ENCODE measurements at places on chromosomes 1 and 21.

DNA sequence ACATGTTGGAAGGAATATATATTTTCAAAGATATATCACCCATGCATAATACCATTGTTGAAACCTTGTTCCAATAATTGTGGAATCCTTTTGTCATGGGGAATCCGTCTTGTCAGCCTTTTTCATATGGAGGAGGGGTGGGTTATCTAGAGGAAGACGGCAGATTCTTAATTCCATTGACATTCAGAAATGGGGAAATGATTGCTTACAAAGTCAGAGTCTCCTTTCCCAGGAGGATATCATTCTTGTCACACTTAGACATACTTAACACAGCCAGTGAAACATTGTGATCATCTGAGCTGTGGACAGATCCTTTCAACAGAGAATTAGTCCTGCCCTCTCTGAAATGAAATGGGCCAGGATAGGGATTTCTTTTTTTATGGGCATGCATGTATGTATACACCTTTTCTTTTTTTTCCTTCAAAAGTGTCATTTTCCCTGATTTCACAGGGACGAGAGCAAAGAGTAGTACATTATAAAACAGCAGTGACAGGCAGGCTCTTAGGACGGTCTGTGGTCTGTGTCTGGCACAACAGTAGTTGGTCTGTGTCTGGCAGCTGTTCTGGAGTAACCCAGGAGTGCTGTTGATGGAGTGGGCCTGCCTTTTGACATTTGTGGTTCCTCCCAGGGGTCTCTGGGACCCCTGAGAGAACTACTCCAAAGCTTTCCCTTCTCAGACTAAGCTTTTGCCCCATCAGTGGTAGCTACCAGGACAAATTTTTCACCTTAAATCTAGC is 50.1 kb downstream of the VPS13D start:
- no peak for DNase-seq

DNA sequence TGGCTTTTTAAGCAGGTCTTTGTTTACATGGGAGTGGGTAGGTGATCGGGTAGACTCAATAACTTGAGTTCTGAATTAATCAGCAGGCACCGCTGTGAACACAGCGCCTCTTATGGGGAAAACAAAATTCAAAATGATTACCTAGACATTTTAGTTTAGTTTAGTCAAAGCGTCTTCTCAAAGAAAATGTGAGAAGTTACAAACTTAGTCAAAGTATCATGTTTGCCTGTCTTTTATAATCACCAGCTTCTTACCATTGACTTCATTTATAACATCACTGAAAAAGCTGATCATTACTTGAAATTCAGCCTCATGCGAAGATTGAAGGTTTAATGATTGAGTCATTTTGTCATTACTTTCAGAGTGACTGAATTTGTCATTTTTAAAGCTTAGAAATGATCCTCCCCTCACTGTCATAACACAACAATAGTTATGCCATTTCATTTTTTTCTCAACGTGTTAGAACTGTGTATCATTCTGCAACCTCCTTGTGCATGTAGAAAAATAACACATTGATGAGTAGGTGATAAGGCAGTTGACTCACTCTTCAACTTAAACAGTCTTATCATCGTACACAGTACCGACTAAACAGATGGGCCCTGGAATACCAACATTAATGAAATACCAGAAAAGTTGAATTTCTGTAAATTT is 188.5 kb downstream of the NFIA start:
- DNase-seq = no peak

- DNase-seq = no peak
Measured at GRCh38 chr1:65613884-65614283, 178.8 kb upstream of the PDE4B start.

GRCh38 chr21:35825370-35826353 is 234.7 kb downstream of the SETD4 start:
- no peak for DNase-seq

DNA sequence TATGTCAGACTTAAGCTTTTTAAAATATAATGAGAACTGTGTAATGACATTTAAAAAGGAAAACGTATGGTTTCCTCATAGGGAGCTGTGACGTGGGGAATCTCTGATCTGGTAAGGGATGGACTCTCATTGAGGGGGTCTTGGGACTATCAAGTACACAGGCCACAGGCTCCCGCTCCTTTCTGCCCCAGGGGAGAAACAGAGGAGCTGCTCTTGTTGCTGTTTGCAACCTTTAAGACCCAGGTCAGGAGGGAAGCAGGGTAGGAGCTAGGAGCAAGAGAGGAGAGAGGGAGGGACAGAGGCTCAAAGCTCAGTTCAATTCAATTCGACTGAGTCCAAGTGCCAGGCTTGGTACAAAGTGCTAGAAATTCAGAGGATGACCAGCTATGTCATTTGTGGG is 185.1 kb upstream of the CSF3R start:
- DNase-seq = no peak

DNA sequence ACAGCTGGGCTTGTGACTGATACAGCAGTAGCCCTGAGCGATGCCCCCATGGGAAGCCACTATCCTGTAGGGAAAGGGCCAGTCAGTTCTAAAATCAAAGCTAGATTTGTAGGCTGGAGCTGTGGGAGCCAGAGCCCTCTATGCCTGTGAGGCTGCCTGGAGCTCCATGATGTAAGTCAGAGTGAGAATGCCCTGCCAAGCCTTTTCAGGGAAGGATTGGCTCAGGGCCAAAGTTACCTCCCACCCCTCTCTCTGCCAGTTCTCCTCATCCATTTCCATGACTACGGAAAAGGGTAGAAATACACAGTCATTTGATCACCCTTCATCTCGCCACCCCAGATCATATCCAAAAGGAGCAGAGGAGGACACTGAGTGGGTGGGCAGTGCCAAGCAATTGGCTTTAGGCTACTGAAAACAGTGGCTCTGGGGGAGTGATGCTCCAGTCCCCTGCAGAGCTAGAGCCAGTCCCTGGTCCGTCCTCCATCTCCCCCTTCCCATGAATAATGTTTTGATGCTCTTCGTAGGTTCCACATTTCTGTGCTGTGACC is 59.5 kb upstream of the KCNA3 start:
- no peak for DNase-seq

DNA sequence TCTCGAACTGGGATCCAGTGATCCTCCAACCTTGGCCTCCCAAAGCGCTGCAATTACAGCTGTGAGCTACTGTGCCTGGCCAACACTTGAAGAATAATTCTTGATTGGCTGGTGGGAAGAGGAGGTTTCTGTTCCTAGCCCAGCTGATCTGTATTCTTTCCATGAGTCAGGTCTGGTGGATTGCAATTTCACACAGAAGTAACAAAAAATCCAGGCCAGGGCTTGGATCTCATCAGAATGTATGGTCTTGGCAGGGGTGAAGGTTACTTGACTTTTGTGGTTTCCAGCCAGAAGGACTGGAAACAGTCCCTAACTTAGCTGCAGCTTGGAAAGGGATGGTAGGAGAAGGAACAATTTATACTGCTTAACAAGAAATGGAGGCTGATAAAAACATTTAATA is 5.1 kb upstream of the HP1BP3 start:
- peak; percentile 87 for DNase-seq

DNA sequence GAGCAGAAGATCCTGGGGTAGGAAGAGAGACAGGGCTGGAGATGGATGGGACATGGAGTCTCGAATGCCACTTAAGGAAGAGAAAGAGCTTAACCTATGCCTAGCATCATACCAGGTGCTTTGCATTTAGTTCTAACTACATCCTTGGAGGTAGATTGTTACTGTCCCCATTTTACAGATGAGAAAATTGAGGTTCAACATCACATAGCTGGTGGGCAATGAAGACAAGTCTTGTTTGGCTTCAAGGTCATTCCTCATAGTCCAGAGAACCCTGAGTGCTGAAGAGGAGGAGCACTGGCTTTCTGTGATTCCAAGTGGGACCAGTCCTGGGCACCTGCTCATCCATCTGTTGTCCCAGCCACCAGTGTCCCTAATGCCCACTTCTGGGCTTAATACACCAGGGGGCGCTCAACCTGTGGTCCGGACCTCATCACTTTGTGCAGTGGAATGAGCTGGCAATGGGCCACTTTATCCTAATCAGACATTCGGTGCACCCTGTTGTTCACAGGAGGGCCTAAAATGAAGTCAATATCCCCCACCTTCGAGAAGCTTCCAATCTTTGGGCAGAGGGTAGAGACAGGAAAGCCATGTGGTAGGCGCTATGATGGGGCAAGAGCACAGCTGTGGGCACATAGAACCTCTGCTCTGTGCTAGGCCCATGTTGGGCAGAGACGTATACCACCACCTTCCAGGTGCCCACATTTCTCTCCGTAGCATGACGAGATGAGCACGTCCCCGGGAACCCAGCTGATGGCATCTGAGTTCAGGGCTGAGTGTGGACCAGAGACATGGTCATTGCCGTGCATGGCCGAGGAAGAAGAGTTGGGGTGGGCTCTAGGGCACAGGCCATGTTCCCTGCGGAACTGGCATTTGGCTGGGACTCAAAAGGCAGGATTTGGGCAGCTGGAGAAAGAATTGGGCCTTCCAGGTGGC is 9.2 kb downstream of the RPS6KA1 start:
- DNase-seq = peak; percentile 77

GRCh38 chr1:59743324-59744091 is 71.2 kb upstream of the HOOK1 start:
- DNase-seq = no peak

DNA sequence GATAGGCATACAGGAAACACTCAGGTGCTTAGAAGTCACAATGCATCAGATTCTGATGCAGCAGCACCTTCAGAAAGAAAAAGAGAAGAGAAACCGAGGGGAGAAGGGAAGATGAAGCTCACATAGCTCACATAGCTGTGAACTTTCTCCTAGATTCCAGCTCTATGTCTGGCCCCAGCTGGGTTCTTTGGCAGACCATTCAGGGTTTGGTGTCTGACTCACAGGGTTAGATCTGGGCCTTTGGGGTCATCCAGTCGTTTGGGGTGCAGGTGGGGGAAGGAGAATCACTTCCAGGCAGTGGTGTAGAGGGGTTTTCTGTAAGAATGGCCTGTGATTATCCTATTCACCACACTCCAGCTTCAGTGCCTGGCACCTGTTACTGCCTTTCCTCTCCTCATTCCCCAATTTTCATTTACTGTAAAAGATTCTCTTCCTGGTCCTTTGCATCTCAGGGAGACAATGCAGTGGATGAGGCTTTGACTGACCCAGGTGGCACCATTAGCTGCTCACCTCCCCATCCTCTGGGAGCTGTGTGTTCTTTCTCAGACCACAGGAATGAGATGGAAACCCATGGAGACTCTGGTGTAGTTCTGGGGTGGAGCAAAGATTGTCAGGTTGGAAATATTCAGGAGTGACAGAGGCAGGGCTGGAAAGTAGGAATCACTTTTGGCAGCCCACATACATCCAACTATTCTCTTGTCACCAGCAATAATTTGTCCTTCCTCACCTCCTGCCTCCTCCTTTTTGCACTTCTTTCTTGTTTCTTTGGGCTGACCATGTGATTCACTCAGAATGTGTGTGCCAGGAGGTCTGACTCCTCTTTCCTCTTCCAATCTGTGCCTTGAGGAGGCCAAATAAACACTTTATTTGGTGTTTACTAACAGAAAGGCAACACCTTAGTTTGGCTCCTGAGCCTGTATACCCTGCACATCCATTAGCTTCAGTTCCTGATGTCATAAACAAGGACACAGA is 103.3 kb downstream of the PAPPA2 start:
- DNase-seq = no peak

DNA sequence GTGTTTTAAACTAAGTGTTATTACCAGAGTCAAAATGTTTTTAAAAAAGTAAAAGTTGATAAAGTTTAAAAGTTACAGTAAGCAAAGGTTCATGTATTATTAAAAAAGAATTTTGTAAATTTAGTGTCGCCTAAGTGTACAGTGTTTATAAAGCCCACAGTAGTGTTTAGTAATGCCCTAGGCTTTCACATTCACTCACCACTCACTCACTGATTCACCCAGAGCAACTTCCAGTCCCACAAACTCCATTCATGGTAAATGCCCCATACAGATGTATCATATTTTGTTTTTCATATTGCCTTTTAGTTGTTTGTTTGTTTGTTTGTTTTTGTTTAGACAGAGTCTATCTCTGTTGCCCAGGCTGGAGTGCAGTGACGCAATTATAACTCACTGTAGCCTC is 353.8 kb upstream of the PTBP2 start:
- no peak for DNase-seq

- DNase-seq = peak; percentile 25
Measured at GRCh38 chr1:117605164-117605773, 579 bp upstream of the TENT5C start.

Measured in AG08396 (cell line).